ENCODE measurements at places on chromosomes 16 and 17.
A peak's percentile ranks its signal among the peaks of the same experiment; 100 is the strongest.

- DNase-seq = peak; percentile 57
Measured at GRCh38 chr17:74770498-74771318, 5.4 kb downstream of the NAT9 start.

DNA sequence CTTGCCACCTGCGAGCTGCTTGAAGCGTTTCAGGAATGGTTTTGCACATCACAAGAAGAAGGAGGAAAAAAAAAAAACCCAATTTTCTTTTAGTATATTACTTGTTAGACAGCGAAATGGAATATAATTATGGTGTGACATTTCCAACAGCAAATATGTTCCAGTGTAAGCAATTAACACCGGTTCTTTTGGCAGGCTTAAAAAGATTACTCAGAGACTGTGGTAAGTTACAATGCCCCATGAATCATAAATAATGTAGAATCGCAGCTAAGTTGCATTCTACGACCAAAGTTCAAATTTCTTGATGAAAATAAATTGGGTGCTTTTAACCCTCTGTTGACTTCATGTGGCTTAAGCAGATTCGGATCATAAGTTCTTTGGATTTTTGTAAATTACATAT lies 245.2 kb downstream of the XYLT1 start:
- no peak for DNase-seq

GRCh38 chr17:43787728-43788127 lies 7.5 kb downstream of the CFAP97D1 start:
- DNase-seq = no peak

DNA sequence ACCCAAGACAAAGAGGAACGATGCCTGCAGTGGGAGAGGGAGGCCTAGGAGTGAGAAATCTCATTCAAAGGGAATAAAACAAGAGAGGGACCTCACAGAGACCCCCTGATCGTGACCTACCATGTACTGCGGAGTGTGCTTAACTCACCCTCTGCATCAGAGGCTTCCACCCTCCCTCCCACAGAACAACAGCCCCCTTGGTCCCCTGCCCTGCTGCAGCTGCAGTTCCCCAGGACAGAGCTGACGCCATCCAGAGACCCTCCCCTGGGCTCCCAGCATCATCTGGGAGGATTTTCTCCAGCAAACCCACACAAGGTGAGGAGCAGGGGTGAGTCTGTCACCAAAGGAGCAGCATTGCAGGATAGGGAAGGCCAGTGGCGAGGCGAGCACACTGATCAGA lies 39.8 kb downstream of the TLE7 start:
- DNase-seq = no peak

DNA sequence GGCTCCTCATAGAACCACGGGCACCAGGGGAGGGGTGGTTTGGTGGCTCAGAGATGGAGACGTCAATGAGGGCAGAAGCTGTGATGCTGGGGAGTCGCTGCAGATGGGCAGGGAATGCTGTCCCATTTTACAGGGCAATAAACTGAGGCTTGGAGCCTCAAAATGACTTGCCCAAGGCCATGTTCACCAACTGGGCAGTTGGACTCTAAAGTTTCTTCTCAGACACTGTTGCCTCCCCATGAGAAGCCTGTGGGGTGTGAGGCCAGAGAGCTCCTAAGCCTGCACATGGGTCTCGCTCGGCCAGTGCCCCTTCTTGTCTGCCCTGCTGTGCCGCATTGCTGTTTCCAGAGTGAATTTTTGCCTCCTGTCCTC lies 38.6 kb downstream of the CPNE2 start:
- DNase-seq = no peak

GRCh38 chr17:79887451-79887991 lies 48.3 kb upstream of the CBX4 start:
- no peak for DNase-seq

- no peak for DNase-seq
Measured at GRCh38 chr16:70419384-70420327, 19.2 kb downstream of the ST3GAL2 start.

GRCh38 chr16:24610416-24610755 lies 71.0 kb downstream of the RBBP6 start:
- no peak for DNase-seq

DNA sequence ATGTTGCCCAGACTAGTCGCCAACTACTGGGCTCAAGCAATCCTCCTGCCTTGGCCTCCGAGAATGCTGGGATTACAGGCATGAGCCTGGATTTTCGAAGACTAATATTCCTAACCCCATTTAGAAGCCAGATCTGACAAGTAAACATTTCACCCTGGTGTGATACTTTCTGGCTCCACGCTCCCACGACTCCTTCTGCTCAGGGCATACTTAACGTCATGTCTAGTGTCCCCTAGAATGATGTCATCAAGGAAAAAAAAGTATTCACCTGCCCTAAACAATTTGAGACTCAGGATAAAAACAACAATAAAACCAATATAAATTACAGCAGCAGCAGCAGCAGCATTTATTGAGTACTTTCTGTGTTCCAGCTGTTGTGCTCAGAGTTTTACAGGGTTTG lies 13.2 kb downstream of the ITGB3 start:
- DNase-seq = no peak

DNA sequence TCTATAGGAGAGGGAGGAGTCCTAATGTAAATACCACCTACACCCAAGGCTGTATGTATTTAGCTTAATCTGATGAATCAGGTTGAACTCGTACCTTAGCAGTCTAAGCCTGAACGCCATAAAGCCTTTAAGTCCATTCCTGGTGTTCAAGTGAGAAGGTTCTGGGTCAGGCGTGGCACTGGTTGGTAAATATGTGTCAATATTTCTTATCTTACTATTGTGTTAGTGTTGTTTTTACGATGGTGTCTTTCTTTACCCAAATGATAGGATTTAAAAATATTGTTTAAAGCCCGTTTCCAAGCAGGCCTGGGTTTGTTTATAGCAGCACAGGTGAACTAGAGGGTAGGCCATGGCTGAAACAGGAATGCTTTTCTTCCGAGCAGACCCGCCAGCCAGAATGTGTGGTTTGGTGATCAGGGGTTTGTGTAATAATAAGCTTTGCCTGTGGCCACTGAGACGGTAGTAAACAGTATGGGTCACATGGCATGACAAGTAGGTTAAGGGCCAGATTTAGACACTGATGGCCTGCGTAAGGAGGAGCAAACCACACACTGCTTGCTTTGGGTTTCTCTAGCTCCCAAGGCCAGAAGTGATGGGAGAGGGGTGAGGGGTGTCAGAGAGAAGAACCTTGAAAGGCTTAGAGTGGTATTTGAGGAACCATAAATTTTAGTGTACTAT lies 3.3 kb downstream of the TMEM94 start:
- DNase-seq = no peak

DNA sequence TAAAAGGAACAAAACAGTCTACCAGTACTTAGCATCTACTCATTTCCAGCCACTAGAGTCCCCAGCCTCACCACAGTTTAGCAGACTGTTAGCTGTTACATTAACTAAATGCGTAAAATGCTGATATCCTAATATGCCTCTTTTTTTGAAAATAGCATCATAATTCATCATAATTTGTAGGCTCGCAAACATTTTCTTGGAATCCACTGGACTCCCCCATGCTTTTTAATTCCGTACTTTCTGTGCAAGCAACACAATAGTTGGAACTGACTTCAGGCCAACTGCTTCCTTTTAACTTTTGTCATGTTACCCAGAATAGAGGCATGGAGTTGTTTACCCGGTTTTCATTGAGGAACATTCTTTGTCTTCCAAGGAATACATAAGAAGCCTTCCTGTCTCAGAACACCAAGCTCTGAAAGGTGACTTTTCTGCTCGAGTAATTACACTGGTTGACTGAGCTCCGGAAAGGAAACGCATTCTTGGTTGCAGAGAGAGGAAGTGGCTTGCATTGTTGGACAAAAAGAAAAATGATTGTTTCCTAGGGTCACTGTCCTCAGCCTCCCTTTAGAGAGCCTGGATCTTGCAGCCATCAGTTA lies 30.9 kb upstream of the SEC14L1 start:
- no peak for DNase-seq

- no peak for DNase-seq
Measured at GRCh38 chr17:64508683-64509082, 1.9 kb downstream of the CEP95 start.

DNA sequence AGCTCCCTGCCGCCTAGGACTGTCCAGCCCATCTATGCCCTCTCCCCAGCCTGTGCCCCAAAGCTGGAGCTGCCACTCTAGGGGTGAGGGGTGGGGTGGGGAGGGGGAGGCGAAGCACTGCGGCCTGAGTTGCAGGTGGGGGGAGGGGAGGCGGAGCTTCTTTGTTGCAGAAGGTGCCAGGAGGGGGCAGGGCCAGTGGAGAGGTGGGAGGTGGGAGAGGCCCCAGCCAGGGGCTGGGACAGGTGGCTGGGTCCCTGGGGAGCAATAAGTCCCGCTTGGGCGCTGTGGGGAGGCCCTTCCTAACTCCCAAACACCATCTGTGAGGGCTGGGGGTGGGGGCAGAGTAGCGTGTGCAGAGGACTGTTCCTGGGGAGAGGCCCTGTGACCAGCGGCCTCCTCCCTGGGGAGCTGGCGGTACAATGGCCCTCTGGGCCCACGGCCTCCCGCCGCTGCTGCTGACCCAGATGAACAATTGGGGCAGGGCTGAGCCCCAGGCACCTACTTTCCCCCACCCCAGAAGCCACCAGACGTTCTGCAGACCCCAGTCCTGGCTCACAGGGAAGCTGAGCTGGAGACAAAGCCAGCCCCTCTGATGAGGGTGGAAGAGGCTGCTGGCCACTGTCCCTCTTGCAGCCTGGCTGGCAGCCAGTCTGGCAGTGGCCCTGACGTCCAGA lies 2.2 kb upstream of the NTN3 start:
- no peak for DNase-seq

DNA sequence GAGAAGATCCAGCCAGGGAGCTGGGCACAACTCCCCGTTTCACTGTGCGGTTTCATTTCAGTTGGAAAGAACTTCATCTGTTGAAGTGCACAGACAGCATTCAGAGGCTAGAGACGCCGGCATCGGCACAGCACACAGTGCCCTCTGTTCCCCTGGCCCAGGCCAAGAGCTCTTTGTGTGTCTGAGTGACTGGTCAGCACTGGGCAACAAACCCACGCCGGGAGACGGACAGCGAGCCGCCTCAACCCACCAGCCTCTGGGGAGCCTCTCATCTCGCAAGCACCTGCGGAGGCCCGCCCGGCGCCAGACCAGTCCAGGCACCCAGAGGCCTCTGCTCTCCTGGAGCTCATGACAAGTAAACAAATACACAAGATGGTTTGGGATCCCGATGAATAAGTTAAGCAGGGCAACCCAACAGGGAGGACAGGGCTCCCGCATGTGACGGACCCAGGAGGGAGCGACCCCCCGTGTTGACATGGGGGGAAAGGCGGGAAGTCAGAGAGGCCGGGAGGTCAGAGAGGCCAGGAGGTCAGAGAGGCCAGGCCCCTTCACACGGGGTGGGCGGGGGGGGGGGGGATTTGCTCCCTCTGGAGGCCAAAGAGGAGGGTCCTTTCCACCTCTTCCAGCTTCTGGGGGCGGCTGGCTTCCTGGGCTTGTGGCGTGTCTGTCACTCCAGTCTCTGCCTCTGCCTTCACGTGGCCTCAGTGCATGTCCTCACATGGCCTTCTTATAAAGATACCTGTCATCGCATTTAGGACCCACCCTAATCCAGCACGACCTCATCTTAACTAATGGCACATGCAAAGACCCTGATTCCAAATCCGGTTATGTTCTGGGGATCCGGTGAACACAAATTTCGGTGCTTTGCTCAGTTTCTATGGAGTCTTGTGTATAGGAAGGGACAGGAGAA lies 25.8 kb upstream of the KLHDC4 start:
- DNase-seq = no peak

DNA sequence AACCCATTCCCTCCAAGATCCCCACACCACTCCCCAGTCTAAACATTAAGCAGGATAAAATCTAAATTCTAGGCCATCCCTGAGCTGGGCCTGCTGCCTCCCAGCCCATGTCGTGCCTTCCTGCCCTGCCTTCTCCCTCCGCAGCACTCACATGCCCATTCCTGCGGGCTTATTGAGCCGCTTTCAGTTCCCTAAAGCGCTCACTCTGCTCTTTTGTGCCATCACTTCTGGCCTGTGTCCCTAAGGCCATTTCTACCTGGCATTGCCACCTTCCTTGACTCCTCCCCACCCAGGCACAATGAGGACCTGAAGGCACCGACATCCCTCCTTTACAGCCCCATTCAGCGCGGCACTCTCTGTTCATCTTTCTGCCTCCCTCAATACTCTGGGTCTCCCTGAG lies 13.0 kb upstream of the RAB5C start:
- DNase-seq = no peak

GRCh38 chr16:86604436-86605193 lies 26.3 kb downstream of the FOXL1 start:
- no peak for DNase-seq

Measured in stimulated activated CD4-positive, alpha-beta T cell treated with anti-CD3 and anti-CD28 coated beads, Interleukin-4, amount 100 ng/mL, for 48 hours (primary cell).